ENCODE measurements at places on chromosomes 6 and 20. TPM values are rescaled to one million over a fixed set of nuclear protein-coding genes. Genes with fewer than 3 reads are reported as not detected.
A peak's percentile ranks its signal among the peaks of the same experiment; 100 is the strongest.

- DNase-seq = no peak
Measured at GRCh38 chr6:57173056-57173885, 1.1 kb downstream of the BAG2 start.

MACROD2 gene
- total RNA-seq = 55.1 TPM

SLC44A4 gene
- not detected for total RNA-seq

DNA sequence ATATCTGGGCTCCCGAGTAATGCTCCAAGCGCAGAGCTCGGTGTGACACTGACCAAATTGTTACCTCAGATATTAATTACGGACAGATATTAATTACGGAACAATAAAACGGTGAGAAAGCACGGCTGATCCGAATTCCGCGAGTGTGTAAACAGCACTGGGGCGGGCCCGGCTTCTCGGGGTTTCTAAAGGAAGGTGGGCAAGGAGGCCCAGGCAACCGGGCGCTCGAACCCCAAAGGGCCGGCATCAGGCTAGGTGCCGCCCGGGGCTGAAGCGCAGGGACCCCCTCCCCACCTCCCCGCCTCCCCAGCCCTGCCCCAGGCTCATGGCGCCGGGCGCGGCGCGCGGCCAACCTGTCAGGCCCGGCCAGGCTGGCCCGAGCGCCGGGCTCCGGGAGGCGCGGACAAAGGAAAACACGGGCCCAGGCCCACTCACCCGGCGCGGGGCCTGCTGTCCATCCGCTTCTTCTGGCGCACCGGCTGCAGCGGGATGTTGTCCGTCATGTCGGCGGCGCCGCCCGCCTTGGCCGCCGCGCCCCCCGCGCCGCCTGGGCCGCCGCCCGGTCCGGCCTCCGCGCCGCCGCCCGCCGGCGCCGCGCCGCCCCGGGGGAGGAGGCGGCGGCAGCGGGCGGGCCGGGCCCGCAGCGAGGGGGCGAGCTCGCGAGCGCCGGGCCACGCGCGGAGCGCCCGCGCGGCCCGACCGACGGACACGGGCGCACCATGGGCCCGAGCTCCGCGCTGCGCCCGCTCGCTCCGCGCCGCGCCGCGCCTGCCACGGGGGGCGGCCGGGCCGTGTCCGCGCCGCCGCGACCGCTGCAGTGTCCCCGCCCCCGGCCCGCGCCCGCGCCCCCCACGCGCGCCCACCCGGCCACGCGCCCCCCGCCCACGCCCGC is at the start of gene ATP9A:
Gene ATP9A (minus strand): TSS at position 524 of the 892 bp plus-strand sequence. CDS start 21 bp downstream, at position 503.
- no peak for DNase-seq

GSTA3 gene
- total RNA-seq = not detected

- DNase-seq = no peak
Measured at GRCh38 chr6:19028201-19028600, 641.1 kb downstream of the RNF144B start.

DNA sequence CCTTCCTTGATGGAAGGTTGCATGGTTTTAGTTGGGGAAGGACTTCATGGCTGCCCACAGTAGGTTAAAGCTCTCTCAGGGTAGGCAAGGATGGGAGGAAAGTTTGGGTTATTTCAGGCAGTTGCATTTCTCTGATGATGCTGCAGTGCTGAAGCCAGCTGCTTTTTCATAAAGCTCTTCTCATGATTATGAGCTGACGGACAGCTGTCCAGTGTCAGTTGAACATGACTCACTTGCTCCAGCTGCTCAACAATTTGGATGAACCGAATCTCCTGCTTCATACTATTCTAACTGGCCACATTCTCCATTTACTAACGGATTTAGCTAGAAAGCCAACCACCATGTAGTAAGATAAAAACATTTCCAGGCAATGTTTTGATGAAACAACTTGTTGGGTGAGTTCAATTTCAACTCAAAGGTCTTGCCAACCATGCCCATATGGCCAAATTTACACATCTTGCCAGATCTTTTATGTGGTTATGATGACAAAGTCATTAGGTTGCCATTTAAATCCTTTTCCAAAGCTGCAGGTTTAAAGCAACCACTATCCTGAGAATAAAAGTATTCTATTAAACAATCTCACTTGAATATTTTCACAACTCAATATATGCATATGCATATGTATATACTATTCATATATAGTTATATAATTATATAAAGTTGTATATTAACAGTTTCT is 125.9 kb downstream of the HS3ST5 start:
- DNase-seq = no peak

DNA sequence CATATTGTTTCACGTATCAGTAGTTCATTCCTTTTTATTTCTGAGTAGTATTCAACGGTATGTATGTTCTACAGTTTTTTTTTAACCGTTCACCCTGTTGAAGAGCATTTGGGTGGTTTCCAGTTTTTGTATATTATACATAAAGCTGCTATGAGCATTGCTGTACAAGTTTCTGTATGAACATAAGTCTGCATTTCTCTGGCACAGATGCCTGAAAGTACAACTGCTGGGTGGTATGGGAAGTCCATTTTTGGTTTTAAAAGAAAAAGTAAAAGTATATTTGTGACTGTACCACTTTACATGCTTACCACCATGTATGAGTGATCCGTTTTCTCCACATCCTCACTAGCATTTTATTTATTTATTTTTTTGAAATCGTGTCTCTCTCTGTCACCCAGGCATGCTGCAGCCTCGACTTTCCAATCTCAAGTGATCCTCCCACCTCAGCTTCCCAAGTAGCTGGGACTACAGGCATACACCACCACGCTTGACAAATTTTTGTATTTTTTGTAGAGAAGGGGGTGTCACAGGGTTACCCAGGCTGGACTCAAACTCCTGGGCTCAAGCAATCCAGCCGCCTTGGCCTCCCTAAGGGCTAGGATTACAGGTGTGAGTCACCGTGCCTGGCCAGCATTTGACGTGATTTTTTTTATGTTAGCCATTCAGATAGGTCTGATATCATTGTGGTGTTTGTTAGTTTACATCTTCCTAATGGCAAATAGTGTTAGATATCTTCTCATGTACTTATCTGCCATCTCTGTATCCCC is 11.0 kb upstream of the SIM1 start:
- no peak for DNase-seq

PPP1R3G gene
- total RNA-seq = 0.15 TPM

CD24 gene
- 49.3 TPM for total RNA-seq

DNA sequence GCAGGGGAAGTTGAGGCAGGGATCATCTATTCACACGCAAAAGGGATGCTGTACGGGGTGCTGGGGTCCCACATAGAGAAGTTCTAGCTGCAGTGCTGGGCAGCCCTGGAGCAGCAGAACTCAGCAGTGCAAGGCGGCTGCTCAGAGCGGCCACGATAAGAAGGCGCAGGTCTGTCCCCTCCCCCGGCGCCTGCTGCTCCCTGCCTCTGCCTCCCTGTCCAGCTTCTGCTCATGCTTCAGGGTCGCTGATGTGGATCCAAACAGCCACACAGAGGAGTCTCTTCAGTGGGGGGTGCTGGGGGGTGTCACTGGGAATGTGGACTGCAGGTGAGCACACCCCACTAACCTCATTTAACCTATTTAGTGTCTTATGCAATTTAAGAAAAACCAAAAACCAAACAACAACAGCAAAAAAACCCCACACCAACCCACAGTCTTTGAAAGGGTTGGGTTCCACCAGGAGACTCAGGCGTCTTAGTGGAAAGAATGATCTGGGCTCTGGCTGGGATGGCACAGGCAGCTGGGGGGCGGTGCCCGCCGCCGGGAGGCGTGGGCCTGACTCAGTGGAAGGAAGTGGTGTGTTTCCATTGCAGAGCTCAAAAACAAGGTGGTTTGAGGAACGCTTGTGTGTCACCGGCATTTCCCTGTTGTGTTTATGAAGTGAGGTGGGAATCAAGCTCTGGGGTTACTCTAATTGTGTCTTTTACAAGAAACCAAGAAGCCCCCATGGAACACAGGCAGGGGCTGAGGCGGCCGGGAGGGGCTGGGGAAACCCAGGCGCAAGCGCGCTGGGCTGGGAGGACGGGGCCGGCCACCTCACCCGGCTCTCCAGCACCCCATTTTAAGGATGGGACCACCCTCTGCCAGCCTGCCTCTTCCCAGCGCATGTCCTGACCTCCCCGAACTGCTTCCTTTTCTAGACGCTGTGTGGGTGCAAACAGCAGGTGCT is 55.1 kb downstream of the IRF4 start:
- DNase-seq = no peak

GRCh38 chr6:57305761-57306160 is 11.7 kb upstream of the PRIM2 start:
- no peak for DNase-seq

BEND3 gene
- 3.5 TPM for total RNA-seq

MYCT1 gene
- total RNA-seq = not detected

HCRTR2 gene
- not detected for total RNA-seq

DNA sequence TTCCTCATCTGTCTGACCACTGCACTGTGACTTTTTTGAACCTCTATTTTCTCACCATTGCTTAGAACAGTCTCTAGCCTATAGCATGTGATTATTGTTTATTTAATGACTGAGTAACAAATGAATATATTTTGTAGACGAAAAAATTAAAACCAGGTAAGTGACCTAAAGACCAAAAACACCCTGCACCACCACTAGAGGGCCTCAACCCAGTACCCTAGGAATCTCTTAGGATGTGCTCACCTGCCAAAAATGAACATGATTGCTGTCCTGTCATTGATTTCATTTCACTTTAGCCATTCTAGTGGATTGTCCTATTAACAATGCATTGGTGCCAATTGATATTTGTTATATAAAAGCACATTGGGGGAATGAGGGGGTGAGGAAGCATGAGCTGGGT is 199.1 kb downstream of the COL9A1 start:
- DNase-seq = no peak

- DNase-seq = peak; percentile 9
Measured at GRCh38 chr6:169966312-169967181, 215.1 kb downstream of the ERMARD start.

- no peak for DNase-seq
Measured at GRCh38 chr6:77548190-77548589, 84.9 kb upstream of the HTR1B start.

GRCh38 chr6:15491986-15492269 is 170.9 kb downstream of the DTNBP1 start:
- DNase-seq = no peak

GRCh38 chr6:150535818-150536220 is 63.9 kb upstream of the PLEKHG1 start:
- DNase-seq = no peak

RFX6 gene
- not detected for total RNA-seq

PPP1R16B gene
- 99.3 TPM for total RNA-seq

SLC22A16 gene
- total RNA-seq = not detected

NANP gene
- total RNA-seq = 2.3 TPM

HDGFL1 gene
- not detected for total RNA-seq

PTCRA gene
- total RNA-seq = not detected

DNA sequence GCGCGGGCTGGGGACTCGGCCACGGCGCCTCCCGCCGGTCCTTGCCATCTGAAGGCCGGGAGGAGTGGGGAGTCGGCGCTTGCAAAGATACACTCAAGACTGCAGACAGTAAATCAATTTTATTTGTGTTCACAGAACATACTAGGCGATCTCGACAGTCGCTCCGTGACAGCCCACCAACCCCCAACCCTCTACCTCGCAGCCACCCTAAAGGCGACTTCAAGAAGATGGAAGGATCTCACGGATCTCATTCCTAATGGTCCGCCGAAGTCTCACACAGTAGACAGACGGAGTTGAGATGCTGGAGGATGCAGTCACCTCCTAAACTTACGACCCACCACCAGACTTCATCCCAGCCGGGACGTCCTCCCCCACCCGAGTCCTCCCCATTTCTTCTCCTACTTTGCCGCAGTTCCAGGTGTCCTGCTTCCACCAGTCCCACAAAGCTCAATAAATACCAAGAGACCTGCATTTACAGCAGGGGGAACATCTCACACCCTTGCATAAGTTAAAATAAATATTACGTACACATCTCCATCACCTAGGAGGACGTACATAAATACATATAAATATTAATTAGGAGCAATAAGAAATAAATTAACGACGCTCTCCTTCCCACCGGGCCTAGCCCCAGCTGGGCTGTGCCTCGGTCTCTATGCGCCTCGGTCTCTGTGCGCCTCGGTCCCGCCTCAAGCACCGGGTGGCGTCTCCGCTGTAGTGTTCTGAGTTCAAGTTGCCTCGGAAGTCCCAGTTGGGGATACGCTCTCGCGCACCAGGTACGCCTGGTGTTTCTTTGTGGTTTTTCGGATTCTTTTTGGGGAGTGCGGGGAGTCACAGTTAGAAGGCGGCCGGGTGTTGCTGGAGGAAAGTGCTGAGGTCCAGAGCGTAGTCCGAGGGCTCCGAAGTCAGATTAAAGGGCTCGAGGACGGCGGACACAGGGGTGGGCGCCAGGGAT is 889 bp upstream of the FLOT1 start:
- no peak for DNase-seq

DNA sequence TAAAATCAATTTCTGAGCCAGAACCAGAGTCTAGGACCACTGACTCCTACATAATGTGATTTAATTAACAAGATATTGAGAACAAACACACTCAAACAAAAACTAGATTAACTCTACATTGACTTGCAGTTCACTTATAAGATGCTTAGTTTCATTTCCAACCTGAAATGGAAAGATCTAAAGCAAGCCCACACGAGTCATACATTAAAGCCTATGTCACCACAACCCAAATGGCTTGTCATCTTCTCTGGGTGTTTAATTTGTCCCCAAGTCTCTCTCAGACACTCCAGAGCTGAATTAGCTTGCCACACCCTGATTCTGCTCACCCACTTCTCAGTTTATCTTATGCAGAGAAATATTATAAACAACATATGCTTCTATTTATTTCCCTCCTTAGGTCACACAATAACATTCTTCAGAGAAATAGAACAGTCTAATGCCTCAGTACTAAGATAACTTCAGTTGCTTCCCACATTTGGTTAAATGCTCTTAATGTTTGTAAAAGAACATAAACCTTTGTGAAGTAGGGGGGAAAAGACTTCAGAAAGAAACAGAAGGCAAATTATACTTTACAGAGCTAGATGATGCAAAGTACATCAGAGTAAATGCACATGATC is 8.8 kb upstream of the FBXO30 start:
- no peak for DNase-seq

- no peak for DNase-seq
Measured at GRCh38 chr6:148514091-148514845, 171.6 kb downstream of the SASH1 start.

DNA sequence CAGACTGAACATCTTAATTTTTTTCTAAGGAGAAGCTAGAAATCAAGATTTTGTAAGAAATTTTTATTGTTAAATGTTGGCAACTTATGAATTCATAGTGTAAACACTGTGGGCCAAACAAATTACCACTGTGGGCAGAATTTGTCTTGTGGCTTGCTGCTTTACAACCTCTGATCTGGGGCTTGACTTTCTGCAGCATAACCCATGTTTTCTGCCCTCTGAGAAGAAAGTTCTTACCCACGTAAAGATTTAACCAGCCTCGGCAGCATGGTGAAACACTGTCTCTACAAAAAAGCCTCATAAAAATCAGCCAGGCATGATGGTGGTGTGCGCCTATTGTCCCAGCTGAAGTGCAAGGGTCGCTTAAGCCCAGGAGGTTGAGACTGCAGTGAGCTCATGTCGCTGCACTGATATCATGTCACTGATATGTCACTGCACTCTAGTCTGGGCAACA is 12.9 kb downstream of the ITCH start:
- no peak for DNase-seq

- DNase-seq = no peak
Measured at GRCh38 chr20:4838526-4838925, 116.8 kb downstream of the PRND start.
